ENCODE measurements at places on chromosomes 5 and 9. TPM values are rescaled to one million over a fixed set of nuclear protein-coding genes. Genes with fewer than 3 reads are reported as not detected.
A peak's percentile ranks its signal among the peaks of the same experiment; 100 is the strongest.

GRCh38 chr5:73812962-73813588 lies 187.1 kb downstream of the ARHGEF28 start:
- peak; percentile 86 for DNase-seq

DNM1 gene
- 22.6 TPM for total RNA-seq

DNA sequence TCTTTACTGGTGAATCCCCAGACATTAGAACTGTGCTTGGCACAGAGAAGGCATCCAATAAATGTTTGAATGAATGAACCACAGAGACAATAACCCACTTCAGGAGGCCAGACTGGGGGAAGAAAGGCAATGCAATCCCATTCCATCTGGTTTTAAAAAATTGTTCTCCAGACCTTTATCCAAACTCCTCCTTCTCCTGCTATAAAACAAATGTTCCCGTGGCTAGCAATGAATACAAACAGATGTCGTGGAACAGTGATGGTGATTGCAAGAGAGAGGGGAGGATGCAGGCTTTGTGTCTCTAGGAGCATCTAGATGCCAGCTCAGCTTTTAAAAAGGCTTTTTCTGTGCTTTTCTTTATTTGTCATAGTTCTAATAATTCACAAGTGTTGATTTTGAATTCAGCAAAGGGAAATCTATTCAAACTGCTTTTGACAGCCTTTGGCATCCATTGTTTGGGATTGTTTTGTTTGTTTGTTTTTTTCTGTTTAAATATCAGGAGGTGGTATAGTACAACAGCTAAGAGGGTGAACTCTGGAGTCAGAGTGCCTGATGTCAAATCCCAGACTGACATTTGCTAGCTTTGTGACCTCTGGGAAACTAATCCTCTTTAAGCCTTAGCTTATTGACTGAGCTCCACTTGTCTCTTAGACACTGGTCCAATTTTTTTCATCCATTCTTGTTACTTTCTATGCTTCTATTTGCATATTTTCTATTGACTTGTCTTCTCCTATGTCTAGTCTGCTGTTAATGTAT lies 59.1 kb downstream of the TNFSF15 start:
- DNase-seq: no peak

RELL2 gene
- total RNA-seq: 3.0 TPM

Measured in kidney (tissue), 22 donors.